Aorta (tissue), 5 donors: ENCODE measurements at places on chromosomes 3 and 15. TPM values are rescaled to one million over a fixed set of nuclear protein-coding genes. Genes with fewer than 3 reads are reported as not detected.
A peak's percentile ranks its signal among the peaks of the same experiment; 100 is the strongest.

- no peak for DNase-seq
Observed at GRCh38 chr15:46636206-46636605, 1001.4 kb downstream of the SQOR start.

- peak; percentile 88 for DNase-seq
Observed at GRCh38 chr3:53195602-53196574, 34.9 kb downstream of the PRKCD start.

- DNase-seq = no peak
Observed at GRCh38 chr15:81095690-81096365, 38.2 kb upstream of the CFAP161 start.

DNA sequence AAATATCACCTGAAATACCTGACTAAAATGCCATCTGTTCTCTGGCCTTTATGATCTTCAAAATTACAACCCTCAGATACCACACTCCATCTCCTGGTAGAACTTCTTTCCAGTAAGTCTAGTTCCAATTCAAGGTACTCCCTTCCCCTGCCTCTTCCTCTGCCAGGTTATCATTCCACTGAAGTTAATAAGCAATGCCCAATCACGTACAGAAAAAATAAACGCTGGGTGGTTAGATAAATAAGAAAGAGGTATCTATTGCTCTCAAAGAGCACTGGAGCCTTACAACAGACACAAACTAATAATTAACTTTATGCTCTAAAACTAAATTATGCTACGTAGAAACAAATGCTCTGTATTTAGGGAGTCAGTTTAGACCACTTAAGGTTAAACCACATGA lies 112.5 kb downstream of the MYO9A start:
- no peak for DNase-seq

GRCh38 chr3:147301781-147302180 lies 104.6 kb downstream of the ZIC4 start:
- no peak for DNase-seq

CHRNB4 gene
- not detected for total RNA-seq

DNA sequence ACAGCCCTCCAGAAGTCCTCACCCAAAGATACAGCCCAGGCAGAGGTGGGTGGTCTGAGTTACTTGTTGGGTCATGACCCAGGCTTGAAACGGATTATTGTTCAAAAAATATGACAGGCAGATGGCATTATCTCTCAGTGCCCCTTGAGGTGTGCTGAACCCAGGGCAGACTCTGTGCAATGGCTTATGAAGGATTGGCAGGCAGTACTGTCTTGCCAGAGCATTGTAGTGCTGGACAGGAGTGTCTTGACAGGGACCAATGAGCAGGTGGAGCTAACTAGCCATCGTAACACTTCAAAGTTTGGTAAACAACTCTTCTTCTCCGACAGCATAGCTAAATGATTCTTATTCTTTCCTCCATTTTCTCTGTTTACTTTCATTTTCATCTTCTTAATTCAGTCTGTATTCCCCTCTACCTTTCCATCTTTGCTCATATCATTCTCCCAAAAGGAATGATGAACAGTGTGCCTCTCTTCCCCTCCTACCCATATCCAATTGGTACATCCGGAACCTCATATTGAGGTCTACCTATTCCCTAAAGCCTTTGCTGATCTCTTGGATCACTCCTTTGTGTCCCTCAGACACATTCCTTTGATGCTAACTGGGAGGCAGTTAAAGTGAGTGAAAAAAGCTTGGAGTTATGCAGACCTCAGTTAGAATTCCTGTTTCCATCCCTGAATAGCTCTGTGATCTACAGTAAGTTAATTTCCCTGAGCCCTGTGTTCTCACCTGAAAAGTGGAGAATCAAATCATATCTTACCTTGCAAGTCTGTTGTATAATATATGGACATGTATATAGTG lies 2.6 kb upstream of the IL20RB start:
- DNase-seq = no peak

GRCh38 chr3:49406571-49407565 lies 4.9 kb downstream of the RHOA start:
- DNase-seq = no peak

- DNase-seq = no peak
Observed at GRCh38 chr15:86059851-86060250, 19.8 kb upstream of the AGBL1 start.

DNA sequence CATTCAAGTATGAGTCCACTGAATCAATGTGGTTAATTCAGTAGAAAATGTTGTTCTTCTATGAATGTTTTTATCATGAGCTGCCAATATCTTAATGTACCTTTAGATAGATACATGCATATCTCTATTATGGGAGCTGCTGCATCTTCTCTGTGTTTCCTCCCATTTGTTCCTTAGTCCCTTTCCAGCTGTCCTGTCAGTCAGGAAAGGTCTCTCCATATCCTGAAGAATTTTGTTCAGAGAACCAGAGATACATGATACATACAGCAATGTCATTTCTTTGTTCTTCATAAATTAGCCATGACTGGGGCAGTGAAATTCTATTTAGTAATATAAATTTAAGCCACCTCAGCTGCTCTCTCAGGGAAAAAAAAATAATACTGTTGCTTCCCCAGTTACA lies 103.7 kb downstream of the P3H2 start:
- DNase-seq = no peak

DNA sequence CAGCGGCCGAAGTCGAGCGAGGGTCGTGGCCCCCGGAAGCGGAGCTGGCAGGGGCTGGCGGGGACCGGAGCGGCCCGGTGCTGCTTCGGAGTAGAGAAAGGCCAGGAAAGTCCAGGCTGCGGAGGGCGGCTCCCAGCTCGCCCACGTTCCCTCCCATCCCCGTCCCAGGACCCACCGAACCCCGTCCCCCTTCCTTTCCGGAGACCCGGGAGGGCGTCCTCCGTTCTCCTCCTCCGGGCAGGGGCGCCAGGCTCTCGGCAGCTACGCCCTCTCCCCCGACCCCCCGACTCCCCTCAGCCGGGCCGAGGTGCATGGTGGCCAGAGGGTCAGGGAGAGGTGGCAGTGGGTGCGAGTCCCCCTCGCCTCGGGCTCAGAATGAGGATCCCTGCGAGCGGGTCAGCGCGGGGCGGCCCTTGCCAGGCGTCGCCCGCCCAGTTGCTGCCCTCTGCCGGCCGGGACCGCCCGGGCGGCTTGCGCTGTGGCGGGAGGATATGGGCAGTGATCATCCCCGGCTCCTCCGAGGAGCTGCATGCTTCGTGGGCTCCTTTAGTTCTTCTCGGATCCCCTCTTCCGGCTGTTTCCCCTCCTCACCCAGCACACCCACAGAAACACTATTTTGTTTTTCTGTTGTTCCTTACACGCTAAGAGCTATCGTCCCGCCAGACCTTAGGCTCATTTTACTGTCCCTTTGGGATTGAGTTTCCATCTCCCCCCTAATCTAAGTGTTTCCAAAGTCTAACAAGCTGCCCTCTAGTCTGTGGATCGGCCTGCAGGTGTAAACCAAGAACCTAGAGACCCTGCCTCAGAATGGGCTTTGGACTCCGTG lies 744 bp upstream of the ALDH1A2 start:
- DNase-seq = peak; percentile 88

DNA sequence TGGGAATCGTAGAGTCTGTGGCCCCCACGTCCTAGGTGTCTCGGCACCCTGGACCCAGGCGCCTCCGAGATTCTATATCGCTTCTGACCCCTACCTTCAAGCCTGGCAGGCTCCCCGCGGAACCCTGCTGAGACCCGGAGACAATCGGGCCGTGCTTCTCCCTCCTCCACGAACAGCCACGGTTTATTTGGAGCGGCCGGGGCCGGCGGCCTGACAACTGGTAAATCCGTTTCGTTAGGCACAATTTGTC lies 1.4 kb downstream of the GATA2 start:
- no peak for DNase-seq

DNA sequence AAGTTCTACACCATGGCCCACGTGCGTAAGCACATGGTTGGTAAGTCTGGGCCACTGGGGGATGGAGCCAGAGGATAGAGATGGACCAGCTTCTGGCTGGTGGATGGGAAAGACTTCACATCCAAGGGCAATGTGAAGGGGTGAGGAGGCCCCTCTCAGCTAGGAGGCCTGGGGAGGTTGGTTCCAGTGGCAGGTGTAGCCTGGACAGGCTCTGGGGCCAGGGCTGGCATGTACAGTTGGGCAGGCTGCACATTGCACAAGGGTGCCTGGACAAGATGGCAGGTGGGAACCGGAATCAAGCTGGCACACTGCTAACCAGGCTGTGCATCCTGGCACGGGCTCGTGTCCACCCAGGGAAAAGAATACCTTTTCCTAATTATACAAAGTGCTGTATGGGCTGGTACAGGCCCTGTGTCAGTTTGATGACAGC lies 8.1 kb downstream of the ZBTB47 start:
- DNase-seq = no peak

ALDH1A2 gene
- 10.0 TPM for total RNA-seq

GRCh38 chr15:71109130-71109529 lies 6.1 kb upstream of the THSD4 start:
- no peak for DNase-seq

NEK10 gene
- total RNA-seq = 3.5 TPM

- no peak for DNase-seq
Observed at GRCh38 chr3:50147447-50147846, 7.7 kb upstream of the SEMA3F start.

CCR9 gene
- total RNA-seq = not detected

DNA sequence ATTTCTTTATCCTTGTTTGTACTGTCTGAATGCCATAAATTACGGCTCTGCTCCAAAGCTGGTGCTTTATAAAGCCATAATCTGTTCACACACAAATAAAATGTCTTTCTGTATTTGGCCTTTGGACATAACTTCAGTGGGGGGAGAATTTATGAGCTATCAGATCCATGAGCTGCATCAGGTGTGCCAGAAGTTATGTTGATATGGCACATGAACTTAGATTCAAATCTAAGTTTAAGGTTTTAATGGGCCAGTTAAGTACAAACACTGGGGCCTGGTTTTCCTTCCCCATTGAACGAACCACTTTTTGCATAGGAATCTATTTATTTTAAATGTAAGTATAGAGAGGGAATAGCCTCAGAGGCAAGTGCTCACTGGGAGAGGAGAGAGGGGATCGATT lies 239.9 kb downstream of the NFKBIZ start:
- no peak for DNase-seq

DNA sequence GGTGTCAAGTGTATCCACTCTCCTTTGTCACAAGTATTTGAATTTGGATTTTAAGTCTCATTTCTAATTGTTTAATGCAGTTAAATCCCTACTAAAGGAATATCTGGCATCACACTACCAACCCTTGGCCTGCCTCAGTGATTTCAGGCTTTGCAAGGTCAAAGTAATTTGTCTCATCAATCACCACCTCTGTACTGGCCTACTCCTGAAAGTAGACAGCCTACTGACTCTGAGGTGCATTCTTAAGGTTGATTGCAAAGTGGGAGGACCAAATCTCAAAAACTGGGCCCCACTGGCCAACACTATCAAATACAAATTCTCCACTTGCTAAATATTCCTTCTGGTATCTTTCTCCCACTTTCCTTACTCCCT lies 851 bp upstream of the TEX55 start:
- DNase-seq = no peak

NLGN1 gene
- 20.0 TPM for total RNA-seq

GRCh38 chr3:120449701-120450599 lies 842 bp downstream of the FSTL1 start:
- peak; percentile 82 for DNase-seq

NAA50 gene
- 74.1 TPM for total RNA-seq

SH3GL3 gene
- 0.48 TPM for total RNA-seq

GRCh38 chr15:40115670-40116093 lies 7.0 kb upstream of the BMF start:
- peak; percentile 82 for DNase-seq
